ENCODE measurements at places on chromosomes 2 and 18.

- DNase-seq = no peak
Observed at GRCh38 chr18:48674758-48675351, 136.0 kb downstream of the CTIF start.

DNA sequence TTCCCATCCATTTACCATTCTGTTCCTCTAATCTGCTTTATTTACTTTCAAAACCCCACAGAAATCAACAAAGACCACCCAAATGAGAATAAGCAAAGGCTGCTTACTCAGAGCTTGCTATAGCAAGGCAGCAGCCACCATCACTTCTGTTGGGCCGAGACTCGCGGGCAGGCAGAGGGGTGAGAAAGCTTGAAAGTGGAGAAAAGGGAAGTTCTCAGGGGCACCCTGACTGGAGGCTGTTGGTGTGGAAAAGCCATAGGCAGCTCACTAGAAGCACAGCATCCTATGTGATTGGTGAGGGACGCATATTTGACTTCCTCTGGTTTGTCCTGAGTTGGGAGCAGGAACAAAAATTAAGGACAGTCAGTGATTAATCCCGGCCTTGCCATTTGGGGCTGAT lies 269.7 kb upstream of the THSD7B start:
- no peak for DNase-seq

GRCh38 chr18:60067426-60068210 lies 167.8 kb downstream of the PMAIP1 start:
- DNase-seq = no peak

DNA sequence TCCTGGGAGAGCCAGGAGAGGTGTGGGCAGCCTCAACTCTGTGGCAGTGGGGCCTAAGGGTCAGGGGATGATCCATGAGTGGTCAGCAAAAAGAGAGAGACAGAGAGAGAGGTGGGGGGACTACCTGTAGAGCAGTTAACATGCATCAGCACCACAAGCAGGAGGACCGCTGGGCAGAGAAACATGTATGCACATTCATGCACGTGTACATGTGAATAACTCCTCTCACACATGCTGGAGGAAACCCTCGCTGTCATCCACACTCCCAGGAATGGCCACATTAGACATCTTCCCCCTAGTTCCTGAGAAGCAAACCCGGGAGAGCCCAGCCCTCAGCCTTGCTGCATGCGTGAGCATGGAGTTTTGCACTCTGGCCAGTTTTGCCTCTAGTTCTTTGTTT lies 166.1 kb downstream of the SMAD7 start:
- DNase-seq = no peak

DNA sequence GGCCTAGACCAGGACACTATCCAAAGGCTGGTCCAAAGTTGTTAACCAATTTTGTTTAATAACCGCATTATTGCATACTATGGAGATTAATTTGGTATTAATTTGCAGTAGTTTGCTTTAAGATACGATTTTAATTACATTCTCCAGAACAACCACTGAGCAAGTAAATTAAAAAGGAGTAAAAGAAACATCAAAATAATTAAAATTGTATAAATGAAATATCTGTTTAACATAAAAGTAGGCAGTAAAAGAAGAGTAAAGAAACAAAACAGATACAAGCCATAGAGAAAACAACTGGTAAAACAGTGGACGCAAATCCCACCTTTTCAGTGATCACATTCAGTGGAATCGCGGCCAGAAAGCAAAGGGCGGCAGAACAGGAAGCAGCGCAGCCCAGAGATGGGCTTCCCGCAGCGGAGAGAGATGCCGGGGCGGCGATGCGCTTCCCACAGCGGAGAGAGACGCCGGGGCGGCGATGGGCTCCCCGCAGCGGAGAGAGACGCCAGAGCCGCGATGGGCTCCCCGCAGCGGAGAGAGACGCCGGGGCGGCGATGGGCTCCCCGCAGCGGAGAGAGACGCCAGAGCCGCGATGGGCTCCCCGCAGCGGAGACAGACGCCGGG lies 176.8 kb downstream of the RTP5 start:
- DNase-seq = no peak

All from kidney (tissue), 22 donors.